ENCODE measurements at places on chromosomes 6 and 20.

GRCh38 chr20:34415079-34415478 is 52.0 kb downstream of the ITCH start:
- DNase-seq, result peak; percentile 66

- DNase-seq, result no peak
These were observed 16.0 kb downstream of the TMEM151B start for GRCh38 chr6:44286285-44286565.

GRCh38 chr6:112439432-112439831 is 92.3 kb downstream of the RFPL4B start:
- no peak for DNase-seq

GRCh38 chr6:160261991-160262680 is 3.5 kb upstream of the SLC22A2 start:
- peak; percentile 9 for DNase-seq

DNA sequence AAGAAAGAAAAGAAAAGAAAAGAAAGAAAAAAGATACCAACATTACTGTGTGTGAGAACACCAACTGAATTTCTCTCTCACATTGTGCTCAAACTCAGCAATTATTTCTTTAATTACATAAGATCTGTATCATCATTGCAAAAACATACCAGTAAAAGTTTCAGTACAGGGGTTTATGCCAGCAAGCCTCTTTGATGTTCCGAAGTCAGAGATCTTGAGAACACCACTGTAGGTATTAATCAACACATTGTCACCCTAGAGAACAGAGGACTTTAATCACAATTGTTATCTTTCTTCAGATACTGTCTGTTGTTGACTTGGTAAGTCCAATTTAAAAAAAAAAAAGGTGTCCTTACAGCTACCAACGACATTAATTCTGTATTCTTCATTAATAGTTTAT is 60.9 kb upstream of the MAP7 start:
- DNase-seq, result no peak

GRCh38 chr6:112037783-112038216 is 16.1 kb upstream of the CCN6 start:
- no peak for DNase-seq

DNA sequence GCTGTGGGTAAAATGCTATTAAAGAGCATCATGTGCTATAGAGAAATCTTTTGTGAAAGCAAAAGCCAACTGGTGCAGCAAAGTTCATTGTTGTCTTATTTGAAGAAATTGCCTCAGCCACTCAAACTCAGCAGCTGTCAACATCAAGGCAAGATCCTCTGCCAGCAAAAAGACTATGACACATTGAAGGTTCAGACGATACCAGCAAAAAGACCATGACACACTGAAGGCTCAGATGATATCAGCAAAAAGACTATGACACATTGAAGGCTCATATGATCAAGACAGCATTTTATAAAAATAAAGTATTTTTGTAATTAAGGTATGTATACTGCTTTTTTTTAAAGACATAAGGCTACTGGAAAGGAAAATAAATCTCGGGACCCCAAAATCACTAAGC is 118.4 kb upstream of the RUNX2 start:
- DNase-seq, result no peak

DNA sequence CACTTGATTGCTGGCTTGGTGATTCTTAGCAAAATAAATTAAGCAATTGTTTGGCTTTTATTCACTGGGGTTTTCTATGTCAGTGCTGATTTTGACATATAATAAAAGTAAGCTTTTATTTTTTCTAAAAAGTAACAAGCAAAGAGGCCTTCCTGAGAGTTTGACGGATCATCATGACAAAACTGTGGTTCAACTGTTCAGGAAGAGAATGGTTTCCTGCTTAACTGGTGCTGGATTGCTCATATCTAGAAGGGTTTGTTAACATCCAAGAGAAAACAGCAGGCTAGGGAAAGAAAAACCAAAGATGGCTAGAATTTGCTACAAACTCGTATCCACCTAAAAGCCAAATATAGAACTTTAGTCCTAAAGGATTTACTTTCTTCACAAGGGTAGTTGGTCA is 21.2 kb downstream of the SERPINB1 start:
- DNase-seq, result no peak

GRCh38 chr20:23641936-23642751 is 4.4 kb upstream of the CST3 start:
- no peak for DNase-seq

- DNase-seq, result no peak
These were observed 63.6 kb downstream of the IPCEF1 start for GRCh38 chr6:154292855-154293519.

DNA sequence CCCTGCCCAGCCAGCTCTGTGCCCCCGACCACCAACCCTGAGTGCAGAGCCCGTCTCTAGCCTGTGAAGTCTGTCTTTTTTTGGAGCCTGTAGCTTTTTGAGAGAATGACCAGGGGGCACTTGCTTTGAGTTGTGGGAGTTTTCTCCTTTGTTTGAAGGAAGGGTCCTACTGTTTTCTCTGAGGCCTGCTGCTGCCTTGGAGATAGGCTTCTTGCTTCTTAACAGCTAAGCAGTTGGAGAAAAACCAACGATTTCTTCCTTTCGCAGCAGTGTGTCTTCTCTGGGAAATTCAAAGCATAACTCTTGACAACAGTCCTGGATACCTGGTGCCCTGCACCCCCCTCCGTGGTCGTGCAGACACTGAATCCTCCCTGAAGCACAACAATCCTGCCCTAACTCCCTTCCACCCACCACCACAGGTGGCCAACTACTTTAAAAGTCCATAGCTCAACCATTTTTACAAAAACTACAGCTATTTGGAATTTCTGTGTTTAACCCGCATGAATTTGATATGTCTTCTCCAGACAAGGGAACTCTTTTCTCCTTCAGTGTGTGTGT is 61.0 kb downstream of the FAM50B start:
- no peak for DNase-seq

GRCh38 chr20:38932457-38933120 is 6.4 kb downstream of the FAM83D start:
- no peak for DNase-seq

DNA sequence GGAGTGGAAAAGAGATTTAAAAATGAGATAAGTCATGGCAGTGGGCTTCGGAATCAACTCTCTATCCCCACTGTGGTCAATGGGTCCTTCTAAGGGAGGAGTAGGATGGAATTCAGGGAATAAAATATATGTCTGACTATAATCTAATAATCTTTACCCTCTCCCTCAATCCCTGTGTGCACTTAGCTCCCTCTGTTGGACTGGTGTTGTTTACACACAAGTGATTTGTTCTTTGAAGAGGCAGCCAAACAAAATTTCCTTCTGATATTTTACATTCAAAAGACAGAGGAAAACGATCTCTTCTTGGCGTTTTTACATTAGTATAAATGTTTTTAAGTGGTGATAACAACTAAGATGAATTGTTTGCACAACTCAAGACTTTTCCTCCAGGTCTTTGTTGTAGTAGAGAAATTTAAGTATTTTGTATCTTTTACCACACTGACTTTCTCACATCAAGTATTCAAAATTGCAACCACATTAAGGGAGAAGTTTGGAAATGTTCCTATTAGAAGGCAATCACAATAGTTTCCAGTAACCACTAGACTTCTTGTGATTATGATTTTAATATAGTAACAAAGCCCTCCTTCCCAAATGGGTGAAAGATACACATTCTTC is 317.8 kb downstream of the CENPW start:
- DNase-seq, result peak; percentile 33

Data from GM12865 (cell line).